AG20443 (cell line): ENCODE measurements at places on chromosomes 3 and 15.
A peak's percentile ranks its signal among the peaks of the same experiment; 100 is the strongest.

GRCh38 chr3:64870876-64871646 lies 183.3 kb upstream of the ADAMTS9 start:
- no peak for DNase-seq

GRCh38 chr3:39191773-39192172 lies 622 bp downstream of the XIRP1 start:
- no peak for DNase-seq

- DNase-seq: no peak
Observed at GRCh38 chr3:184911570-184911969, 99.6 kb downstream of the VPS8 start.

- DNase-seq: peak; percentile 53
Observed at GRCh38 chr15:51004103-51004551, 90.6 kb downstream of the TNFAIP8L3 start.

DNA sequence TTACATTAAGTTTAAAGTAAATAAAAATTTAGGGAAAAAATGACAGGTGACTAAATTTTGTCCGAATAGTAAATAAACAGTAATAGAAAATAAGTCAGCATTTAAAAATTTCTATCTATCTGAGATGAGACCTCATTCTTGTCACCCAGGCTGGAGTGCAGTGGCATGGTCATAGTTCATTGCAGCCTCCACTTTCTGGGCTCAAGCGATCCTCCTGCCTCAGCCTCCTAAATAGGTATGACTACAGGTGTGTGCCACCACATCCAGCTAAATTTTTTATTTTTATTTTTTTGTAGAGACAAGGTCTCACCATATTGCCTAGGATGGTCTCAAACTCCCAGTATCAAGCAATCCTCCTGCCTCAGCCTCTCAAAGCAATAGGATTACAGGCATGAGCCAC lies 7.8 kb downstream of the KPNA4 start:
- DNase-seq: no peak

DNA sequence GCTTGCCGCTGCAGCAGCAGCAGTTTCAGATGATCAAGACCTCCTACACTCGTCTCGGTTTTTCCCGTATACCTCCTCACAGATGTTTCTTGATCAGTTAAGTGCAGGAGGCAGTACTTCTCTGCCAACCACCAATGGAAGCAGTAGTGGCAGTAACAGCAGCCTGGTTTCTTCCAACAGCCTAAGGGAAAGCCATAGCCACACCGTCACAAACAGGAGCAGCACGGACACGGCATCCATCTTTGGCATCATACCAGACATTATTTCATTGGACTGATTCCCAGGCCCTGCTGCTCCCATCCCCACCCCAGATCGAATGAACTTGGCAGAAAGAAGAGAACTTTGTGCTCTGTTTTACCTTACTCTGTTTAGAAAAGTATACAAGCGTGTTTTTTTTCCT lies 17.6 kb downstream of the CALML4 start:
- DNase-seq: peak; percentile 73

- no peak for DNase-seq
Observed at GRCh38 chr15:35720019-35720418, 174.1 kb upstream of the DPH6 start.
